ENCODE measurements at places on chromosomes 6 and 20.

- DNase-seq: peak; percentile 19
These were observed 58.6 kb upstream of the RNF144B start for GRCh38 chr6:18328540-18328939.

DNA sequence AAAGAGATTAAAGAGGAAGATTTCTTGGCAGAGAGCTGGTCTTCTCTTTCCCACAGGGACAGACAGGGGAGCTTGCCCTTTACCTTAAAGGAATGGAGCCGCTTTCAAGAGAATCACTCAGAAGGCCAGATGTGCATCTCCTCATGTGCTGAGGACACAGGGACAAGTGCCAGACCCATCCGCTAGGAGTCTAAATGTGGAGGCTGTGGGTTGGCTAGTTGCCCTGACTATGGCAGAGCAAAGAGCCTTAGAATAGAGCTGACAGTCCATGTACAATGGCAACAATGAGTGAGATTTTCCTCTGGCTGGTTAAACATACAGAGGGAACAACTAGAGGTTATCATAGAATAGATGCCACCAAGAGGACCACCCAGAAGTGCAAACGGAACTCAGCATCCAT lies 7.3 kb upstream of the DOK5 start:
- DNase-seq: no peak

DNA sequence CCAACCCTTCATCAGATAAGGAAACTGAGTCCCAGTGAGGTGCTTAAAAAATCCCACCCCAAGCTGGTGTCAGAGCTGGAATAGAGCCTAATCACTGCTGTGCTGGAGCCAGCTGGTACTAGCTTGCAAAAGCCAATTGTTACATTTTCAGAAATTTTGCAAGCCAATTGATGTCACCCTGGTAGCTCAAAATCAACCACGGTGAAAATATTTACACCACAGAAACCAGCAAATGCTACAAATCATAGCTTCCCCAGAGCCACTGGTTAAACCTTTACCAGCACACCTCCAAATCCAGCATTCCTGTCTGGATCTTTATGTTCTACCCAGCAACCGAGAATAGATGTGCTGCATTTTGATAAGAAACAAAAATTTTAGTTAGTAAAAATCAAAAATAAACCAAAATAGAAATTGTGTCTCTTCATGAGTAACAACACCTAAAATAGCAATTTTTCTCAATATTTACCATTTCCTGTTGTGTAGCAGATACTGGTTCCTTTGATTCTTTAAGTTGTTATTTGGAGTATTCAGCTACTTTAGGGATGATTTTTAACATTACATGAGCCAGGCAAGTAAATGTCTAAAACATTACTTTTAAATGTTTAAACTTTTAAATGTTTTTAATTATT lies 7.2 kb upstream of the LCA5 start:
- DNase-seq: peak; percentile 83

GRCh38 chr6:70380252-70380651 lies 33.1 kb upstream of the FAM135A start:
- DNase-seq: no peak

GRCh38 chr20:8658103-8658502 lies 410.8 kb upstream of the PLCB4 start:
- no peak for DNase-seq
